ENCODE measurements at places on chromosomes 11 and 22. TPM values are rescaled to one million over a fixed set of nuclear protein-coding genes. Genes with fewer than 3 reads are reported as not detected.
A peak's percentile ranks its signal among the peaks of the same experiment; 100 is the strongest.

- H3K4me3 ChIP-seq: no peak overlapping the region
- H3K27me3 ChIP-seq: peaks cover 10% of the 10 kb centered on the region
- no peaks in the 10 kb centered on the region for H3K36me3 ChIP-seq
- no peaks in the 10 kb centered on the region for H3K4me1 ChIP-seq
These were observed 28.4 kb downstream of the YAP1 start for GRCh38 chr11:102138670-102139069.

DNA sequence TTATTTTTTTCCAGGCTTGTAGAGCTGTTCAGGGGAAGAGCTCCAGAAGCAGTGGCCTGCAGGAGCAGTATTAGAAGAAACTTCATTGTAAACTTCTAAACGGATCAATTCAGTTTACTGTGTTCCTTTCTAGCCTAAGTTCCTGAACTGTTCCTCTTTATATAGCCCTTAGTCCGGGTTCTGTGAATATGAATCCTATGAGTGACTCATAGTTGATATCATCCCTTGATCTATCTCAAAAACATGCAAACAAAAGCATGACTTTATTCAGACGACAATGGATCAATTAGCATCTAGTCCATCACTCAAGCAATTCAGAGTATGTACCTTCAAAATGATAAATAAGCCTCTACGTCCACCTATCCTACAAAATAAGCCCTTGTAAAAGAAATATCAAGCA, at the start of gene MMP12:
Gene MMP12 (minus strand): TSS at position 131 of the 400 bp plus-strand sequence. CDS start 45 bp downstream, at position 86.
- H3K4me1 ChIP-seq: no peaks in the 10 kb centered on the region
- H3K27me3 ChIP-seq: peaks cover 8% of the 10 kb centered on the region
- no peaks in the 10 kb centered on the region for H3K36me3 ChIP-seq
- H3K27ac ChIP-seq: no peak within 1 kb of the TSS
- no peak within 1 kb of the TSS for H3K4me3 ChIP-seq
- DNase-seq: no peak

DNA sequence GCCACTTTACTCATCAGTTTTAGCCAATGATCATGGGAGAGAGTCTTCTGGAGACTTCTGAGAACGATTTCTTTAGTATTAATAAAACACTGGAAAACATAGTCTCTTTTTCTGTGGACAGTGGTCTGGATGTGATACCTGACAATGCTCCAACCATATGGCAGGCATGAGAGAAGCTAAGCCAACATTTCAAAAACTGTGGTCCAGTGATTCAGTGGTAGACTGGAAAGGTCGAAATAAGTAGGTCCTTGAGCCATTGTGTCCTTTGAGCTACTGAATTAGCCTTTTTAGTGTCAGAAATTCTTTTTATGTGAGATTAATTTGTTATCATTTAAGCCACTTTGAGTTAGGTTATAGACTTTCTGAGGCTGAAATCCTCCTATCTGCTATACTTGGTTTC, 197.7 kb upstream of the CTSC start:
- no peak overlapping the region for H3K27ac ChIP-seq
- no peak overlapping the region for H3K4me3 ChIP-seq
- peaks cover 8% of the 10 kb centered on the region for H3K27me3 ChIP-seq
- no peak for DNase-seq
- H3K4me1 ChIP-seq: peaks cover 8% of the 10 kb centered on the region

DNA sequence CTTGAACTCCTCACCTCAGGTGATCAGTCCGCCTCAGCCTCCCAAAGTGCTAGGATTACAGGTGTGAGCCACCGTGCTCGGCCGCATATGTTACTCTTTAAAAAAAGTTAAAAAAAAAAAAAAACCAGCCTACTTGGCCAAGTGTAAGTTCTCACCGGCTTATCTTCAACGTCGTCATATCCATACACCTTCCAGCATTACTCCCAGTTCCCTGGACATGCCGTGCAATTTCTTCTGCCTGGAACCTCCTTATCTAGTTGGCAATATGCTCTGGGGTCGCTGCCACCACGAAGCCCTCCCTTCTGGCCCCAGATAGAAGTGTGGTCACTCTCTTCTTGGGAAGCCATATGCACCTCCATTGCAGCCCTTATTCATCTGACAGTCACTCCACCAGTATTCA, 36.3 kb upstream of the CBX7 start:
- no peak for DNase-seq
- no peak overlapping the region for H3K4me3 ChIP-seq
- H3K4me1 ChIP-seq: no peaks in the 10 kb centered on the region
- no peaks in the 10 kb centered on the region for H3K36me3 ChIP-seq
- no peak overlapping the region for H3K27ac ChIP-seq

DNA sequence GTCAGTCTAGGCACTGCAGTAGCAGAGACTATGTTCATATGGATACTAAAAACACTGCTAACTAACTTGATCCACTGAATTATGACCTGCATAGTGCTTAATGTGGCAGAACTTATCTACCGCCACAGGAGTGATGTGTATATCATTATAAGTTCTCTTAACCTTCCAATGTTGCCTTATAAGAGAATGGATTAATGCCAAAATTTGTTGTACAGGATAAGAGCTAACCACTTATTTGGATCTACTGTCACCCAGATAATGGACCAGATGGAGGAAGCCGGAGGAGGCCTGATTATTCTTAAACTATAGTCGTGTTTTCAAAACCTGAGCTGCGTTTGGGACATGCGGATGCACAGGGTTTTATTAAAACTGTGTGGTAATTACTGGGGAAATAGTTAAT, 1.9 kb upstream of the OR51B4 start:
- H3K36me3 ChIP-seq: no peaks in the 10 kb centered on the region
- H3K27me3 ChIP-seq: peaks cover 4% of the 10 kb centered on the region
- no peak for DNase-seq
- H3K4me3 ChIP-seq: no peak overlapping the region

- H3K36me3 ChIP-seq: peaks cover 46% of the 10 kb centered on the region
- H3K4me1 ChIP-seq: no peaks in the 10 kb centered on the region
- H3K27me3 ChIP-seq: no peaks in the 10 kb centered on the region
- no peak overlapping the region for H3K4me3 ChIP-seq
These were observed 76.0 kb downstream of the HSD17B12 start for GRCh38 chr11:43756575-43756974.

DNA sequence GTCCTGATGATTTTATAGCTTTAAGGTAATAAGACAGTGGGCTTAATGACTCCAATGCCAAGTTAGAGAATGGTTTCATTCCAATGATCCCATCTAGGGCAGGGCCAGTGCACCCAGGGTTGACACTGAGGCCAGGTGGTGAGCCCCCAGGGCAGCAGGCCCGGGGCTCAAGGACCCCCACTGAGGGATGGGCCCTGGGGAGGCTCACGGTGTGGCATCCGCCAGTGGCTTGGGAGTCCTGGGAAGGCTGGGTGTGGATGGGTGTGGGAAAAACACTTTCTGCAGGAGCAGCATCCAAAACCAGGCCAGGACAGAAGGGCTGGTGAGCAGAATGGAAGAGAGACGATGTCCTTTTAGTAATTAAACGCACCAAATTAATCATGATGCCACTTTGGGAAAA, 626.3 kb downstream of the TBC1D22A start:
- DNase-seq: no peak
- no peaks in the 10 kb centered on the region for H3K4me1 ChIP-seq
- no peak overlapping the region for H3K27ac ChIP-seq
- no peaks in the 10 kb centered on the region for H3K36me3 ChIP-seq
- no peak overlapping the region for H3K4me3 ChIP-seq

GRCh38 chr11:60763692-60764369, 7.2 kb downstream of the MS4A15 start:
- H3K4me3 ChIP-seq: no peak overlapping the region
- H3K27me3 ChIP-seq: peaks cover 43% of the 10 kb centered on the region
- H3K4me1 ChIP-seq: peaks cover 4% of the 10 kb centered on the region
- no peak for DNase-seq
- H3K27ac ChIP-seq: no peak overlapping the region

GRCh38 chr11:70483077-70483861, 84.9 kb downstream of the CTTN start:
- no peak overlapping the region for H3K27ac ChIP-seq
- no peaks in the 10 kb centered on the region for H3K36me3 ChIP-seq
- no peak for DNase-seq
- H3K27me3 ChIP-seq: no peaks in the 10 kb centered on the region
- H3K4me1 ChIP-seq: no peaks in the 10 kb centered on the region
- H3K4me3 ChIP-seq: no peak overlapping the region

DNA sequence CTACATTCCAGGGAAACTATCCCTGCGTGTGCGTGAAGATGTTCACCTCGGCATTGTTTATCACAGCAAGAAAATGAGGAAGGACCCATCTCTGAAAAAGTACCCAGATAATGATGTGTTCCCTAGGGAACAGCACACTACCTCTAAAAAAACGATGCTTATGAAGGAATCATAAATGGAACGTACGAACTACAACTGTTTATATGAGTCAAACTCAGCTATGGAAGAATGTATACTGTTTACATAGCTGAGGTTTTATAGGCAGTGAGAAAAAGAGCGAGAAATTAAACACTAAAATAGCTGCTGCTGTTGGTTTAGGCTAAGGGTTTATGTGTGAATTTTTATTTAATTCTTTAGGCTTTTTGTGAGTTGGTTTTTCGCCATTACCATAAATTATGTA, 48.9 kb downstream of the APOL1 start:
- peak overlapping the region; percentile 70 for H3K27ac ChIP-seq
- no peaks in the 10 kb centered on the region for H3K27me3 ChIP-seq
- H3K4me1 ChIP-seq: peaks cover 5% of the 10 kb centered on the region
- peaks cover 21% of the 10 kb centered on the region for H3K36me3 ChIP-seq
- no peak for DNase-seq
- H3K4me3 ChIP-seq: no peak overlapping the region

DNA sequence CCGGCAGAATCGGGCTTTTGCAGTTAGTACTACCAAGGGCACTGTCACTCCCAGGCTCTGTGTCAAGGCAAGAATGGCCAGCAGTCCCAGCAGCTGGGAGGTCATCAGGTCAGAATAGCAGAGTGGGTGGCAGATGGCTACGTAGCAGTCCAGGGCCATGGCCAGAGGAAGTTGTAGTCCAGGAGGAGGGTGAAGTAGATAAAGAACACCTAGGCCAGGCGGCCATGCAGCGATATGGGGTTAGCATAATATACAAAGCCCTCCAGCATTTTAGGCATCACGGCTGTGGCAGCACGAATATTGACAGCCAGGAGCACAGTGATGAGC, 52.1 kb downstream of the RRM1 start:
- H3K27me3 ChIP-seq: no peaks in the 10 kb centered on the region
- no peak overlapping the region for H3K27ac ChIP-seq
- H3K36me3 ChIP-seq: peaks cover 33% of the 10 kb centered on the region
- no peak overlapping the region for H3K4me3 ChIP-seq
- DNase-seq: no peak
- H3K4me1 ChIP-seq: no peaks in the 10 kb centered on the region

GRCh38 chr11:86669424-86669823, 3.0 kb downstream of the ME3 start:
- peaks cover 2% of the 10 kb centered on the region for H3K36me3 ChIP-seq
- H3K27me3 ChIP-seq: peaks cover 59% of the 10 kb centered on the region
- DNase-seq: no peak
- no peak overlapping the region for H3K4me3 ChIP-seq

DNA sequence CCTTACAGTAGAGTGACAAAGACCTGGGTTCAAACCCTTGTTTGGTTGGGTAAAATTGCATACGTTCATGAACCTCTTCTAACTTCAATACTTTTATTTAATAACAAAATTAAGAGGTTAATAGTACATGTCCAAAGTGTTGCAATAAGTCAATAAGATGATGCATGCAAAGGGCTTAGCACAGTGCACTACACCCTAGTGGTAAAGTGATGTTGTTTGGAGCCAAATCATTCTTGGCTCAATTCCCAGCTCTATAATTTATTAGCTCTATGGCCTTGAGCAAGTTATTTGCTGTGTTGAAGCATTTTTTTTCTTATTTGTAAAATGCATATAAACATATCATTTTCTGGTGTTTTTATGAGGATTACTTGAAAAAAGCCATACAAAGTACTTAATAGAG, 945.3 kb downstream of the LRRC4C start:
- H3K27me3 ChIP-seq: no peaks in the 10 kb centered on the region
- no peaks in the 10 kb centered on the region for H3K4me1 ChIP-seq
- no peak overlapping the region for H3K27ac ChIP-seq
- no peaks in the 10 kb centered on the region for H3K36me3 ChIP-seq

- no peak overlapping the region for H3K27ac ChIP-seq
- peaks cover 11% of the 10 kb centered on the region for H3K27me3 ChIP-seq
- H3K4me1 ChIP-seq: no peaks in the 10 kb centered on the region
- H3K36me3 ChIP-seq: no peaks in the 10 kb centered on the region
These were observed 21.6 kb downstream of the P2RY2 start for GRCh38 chr11:73239571-73240189.

DNA sequence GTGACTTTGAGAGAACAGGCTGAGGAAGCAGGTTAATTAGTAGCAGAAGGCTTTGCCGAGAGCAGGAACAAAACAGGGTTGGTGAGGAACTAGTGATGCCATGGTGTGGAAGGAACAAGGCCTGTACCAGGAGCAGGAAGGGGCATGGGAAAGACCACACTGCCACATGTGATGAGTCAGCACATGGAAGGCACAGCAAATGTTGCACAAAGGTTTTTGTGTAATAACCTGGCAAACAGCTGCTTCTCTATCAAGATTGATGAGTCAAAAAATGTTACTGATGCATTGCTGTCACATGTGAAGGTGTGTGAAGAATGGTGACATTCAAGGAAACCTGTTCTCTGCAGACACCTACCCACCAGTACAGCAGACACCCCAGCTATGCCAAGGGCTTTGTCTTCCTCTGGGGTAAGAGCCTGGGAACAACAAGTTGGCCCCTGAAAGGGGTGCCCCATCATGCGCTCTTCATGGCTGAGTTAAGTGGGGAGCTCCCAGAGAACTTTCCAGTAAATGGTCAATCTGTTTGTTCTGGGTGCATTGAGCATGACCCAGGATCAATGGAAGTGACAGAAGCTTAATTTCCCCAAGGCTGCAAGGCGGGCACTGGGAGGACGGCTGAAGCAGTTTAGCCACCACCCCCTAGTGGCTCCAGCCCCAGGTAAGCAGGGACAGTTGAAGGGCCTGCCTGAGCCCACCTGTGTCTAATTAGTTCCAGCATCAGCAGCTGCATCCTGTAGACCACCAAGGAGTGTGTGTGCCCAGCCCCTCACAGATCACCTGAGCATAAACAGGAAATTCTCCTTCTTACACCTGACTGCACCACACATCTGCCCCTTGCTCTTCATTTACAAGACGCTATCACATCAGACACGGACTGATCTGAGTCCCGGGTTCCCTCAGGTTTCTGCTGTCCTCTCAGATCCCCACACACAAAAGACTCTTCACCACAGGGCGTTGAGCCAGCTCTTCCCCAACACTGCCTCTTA, 47.6 kb downstream of the GGTLC2 start:
- H3K4me1 ChIP-seq: no peaks in the 10 kb centered on the region
- no peak overlapping the region for H3K4me3 ChIP-seq
- no peaks in the 10 kb centered on the region for H3K27me3 ChIP-seq
- H3K27ac ChIP-seq: no peak overlapping the region
- H3K36me3 ChIP-seq: no peaks in the 10 kb centered on the region
- no peak for DNase-seq

The ADM2 gene
- 7.5 TPM for total RNA-seq

The MRGPRX4 gene
- total RNA-seq: not detected

The POGLUT3 gene
- total RNA-seq: 13.5 TPM

The SPON1 gene
- 0.95 TPM for total RNA-seq

The LYVE1 gene
- total RNA-seq: not detected

The DEUP1 gene
- not detected for total RNA-seq

The TCN1 gene
- not detected for total RNA-seq

The ZNF280B gene
- 2.9 TPM for total RNA-seq

The NXPE1 gene
- total RNA-seq: not detected

All from activated naive CD8-positive, alpha-beta T cell treated with anti-CD3 and anti-CD28 coated beads for 36 hours (primary cell).